Suprapubic skin (tissue), 4 donors: ENCODE measurements at places on chromosomes 1 and 21. TPM values are rescaled to one million over a fixed set of nuclear protein-coding genes. Genes with fewer than 3 reads are reported as not detected.
A peak's percentile ranks its signal among the peaks of the same experiment; 100 is the strongest.

S100A10 gene
- 165 TPM for total RNA-seq

RNU1-2 gene
- total RNA-seq: under 0.01 TPM

PLA2G2F gene
- total RNA-seq: 11.9 TPM

G0S2 gene
- total RNA-seq: 15.9 TPM

SHE gene
- 4.2 TPM for total RNA-seq

GJA8 gene
- total RNA-seq: not detected

GNG4 gene
- not detected for total RNA-seq

ARHGAP30 gene
- 15.4 TPM for total RNA-seq

BATF3 gene
- not detected for total RNA-seq

TACSTD2 gene
- 724 TPM for total RNA-seq

LBR gene
- total RNA-seq: 57.2 TPM

GJA9 gene
- not detected for total RNA-seq

FCRL5 gene
- total RNA-seq: not detected

GPR161 gene
- total RNA-seq: 7.6 TPM

- no peak for DNase-seq
- H3K4me3 ChIP-seq: no peak overlapping the region
- H3K4me1 ChIP-seq: no peaks in the 10 kb centered on the region
- H3K36me3 ChIP-seq: no peaks in the 10 kb centered on the region
Observed at GRCh38 chr1:72678683-72679082, 396.3 kb upstream of the NEGR1 start.

GRCh38 chr21:44751799-44752636 lies 40.6 kb upstream of the TSPEAR start:
- H3K27me3 ChIP-seq: peaks cover 31% of the 10 kb centered on the region
- H3K36me3 ChIP-seq: no peaks in the 10 kb centered on the region
- peaks cover 27% of the 10 kb centered on the region for H3K4me1 ChIP-seq
- H3K27ac ChIP-seq: no peak overlapping the region

- DNase-seq: no peak
- H3K36me3 ChIP-seq: no peaks in the 10 kb centered on the region
- no peak overlapping the region for H3K27ac ChIP-seq
- peaks cover 27% of the 10 kb centered on the region for H3K27me3 ChIP-seq
- no peak overlapping the region for H3K4me3 ChIP-seq
- no peaks in the 10 kb centered on the region for H3K4me1 ChIP-seq
Observed at GRCh38 chr1:165134431-165134830, 222.1 kb downstream of the LMX1A start.

DNA sequence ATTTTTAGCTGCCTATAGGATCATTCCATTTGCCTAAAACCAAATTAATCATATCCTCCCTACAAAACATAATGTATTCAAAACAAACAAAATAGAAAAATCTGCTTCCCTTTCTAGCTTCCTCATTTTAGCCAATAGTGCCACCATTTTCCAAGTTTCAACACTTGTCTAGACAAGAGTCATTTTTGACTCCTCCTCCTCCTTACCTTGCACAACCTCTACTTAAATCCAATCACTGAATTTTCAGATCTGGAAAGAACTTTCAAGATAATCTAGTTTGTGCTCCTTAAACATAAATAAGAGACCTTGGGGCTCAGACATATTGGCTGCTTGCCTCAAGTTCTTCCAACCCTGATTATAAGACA lies 7.4 kb downstream of the STX6 start:
- H3K27ac ChIP-seq: no peak overlapping the region
- no peaks in the 10 kb centered on the region for H3K27me3 ChIP-seq
- DNase-seq: no peak
- peaks cover 56% of the 10 kb centered on the region for H3K4me1 ChIP-seq
- no peaks in the 10 kb centered on the region for H3K36me3 ChIP-seq

- no peak overlapping the region for H3K4me3 ChIP-seq
- H3K27me3 ChIP-seq: no peaks in the 10 kb centered on the region
- no peak for DNase-seq
- H3K27ac ChIP-seq: no peak overlapping the region
- H3K36me3 ChIP-seq: peaks cover 14% of the 10 kb centered on the region
- H3K4me1 ChIP-seq: peaks cover 5% of the 10 kb centered on the region
Observed at GRCh38 chr1:110393691-110394492, 3.1 kb upstream of the SLC16A4 start.

GRCh38 chr1:218164111-218164929 lies 120.8 kb upstream of the RRP15 start:
- peak overlapping the region; percentile 62 for H3K4me3 ChIP-seq
- H3K27ac ChIP-seq: peak overlapping the region; percentile 23
- H3K36me3 ChIP-seq: no peaks in the 10 kb centered on the region
- peaks cover 97% of the 10 kb centered on the region for H3K27me3 ChIP-seq

DNA sequence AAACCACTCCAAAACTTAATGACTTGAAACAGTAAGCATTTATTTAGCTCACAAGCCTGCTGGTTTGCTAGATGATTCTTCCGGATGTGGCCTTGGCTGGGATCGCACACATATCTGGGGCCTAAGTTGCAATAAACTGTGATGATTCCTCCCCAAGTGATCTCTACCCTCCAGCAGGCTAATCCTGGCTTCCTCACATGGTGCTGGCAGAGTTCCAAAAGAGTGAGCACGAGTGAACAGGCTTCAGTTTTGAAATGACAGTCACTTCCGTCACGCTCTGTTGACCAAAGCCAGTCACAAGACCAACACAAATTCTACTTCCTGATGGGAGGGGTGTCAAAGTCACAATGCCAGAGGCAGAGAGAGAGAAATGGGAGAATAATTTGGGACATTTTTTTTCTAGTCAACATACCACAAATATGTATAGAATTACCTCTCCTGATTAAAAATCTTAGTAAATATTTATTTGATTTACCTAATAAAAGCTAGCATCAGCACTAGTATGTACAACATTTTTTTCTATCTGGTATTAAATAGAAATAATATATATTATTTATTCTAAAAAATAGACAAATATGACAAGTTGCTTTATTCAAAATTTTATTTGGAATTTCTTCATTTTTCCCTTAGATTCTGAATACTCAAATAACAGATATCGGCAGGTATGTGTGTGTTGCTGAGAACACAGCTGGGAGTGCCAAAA lies 292.7 kb downstream of the TPR start:
- DNase-seq: peak; percentile 92
- H3K27ac ChIP-seq: peak overlapping the region; percentile 20
- H3K4me1 ChIP-seq: peaks cover 12% of the 10 kb centered on the region
- H3K4me3 ChIP-seq: no peak overlapping the region
- H3K27me3 ChIP-seq: no peaks in the 10 kb centered on the region

- H3K27ac ChIP-seq: no peak overlapping the region
- no peaks in the 10 kb centered on the region for H3K27me3 ChIP-seq
- H3K36me3 ChIP-seq: peaks cover 19% of the 10 kb centered on the region
Observed at GRCh38 chr1:6338695-6339094, 54.9 kb downstream of the ACOT7 start.

- DNase-seq: no peak
- H3K4me3 ChIP-seq: no peak overlapping the region
- peaks cover 84% of the 10 kb centered on the region for H3K27me3 ChIP-seq
- peaks cover 14% of the 10 kb centered on the region for H3K4me1 ChIP-seq
Observed at GRCh38 chr1:156425943-156426342, 56.9 kb downstream of the RHBG start.

- H3K36me3 ChIP-seq: no peaks in the 10 kb centered on the region
- DNase-seq: no peak
- H3K27ac ChIP-seq: no peak overlapping the region
- peaks cover 8% of the 10 kb centered on the region for H3K27me3 ChIP-seq
- no peaks in the 10 kb centered on the region for H3K4me1 ChIP-seq
Observed at GRCh38 chr1:218249338-218250140, 35.6 kb upstream of the RRP15 start.

DNA sequence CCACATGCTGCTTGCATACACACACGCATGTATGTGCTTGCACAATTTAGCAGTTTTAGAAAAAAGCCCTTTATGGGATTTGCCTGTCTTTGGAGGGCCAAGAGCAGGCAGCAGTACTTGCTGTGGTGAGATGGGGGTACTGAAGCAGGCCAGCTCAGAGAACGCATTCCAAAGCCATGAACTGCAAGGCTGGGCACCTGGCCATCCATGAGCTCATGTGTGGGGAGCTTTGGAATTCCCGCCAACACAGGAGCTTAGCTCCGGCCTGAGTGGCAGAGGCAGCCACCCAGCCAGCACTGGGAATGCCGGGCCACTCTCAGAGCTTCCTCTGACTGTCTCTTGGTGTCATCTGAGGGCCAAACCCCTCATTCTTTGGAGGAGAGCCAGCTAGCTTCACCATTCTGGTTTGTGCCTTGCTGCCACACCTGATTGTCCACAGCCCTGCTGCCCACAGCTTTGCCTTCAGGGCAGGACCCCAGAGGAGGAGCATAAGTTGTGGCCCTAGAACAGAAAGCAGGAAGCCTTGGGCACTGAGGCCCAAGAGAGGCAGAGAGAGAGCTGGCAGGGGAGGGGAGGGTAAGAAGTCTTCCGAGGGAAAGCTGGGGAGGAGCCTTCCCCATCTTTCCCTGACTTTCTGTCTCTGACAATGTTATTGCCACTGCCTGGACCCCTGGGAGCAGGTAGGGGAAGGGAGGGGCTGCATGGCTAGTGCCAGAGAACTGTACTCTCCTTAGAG lies 92.1 kb upstream of the POU3F1 start:
- no peaks in the 10 kb centered on the region for H3K36me3 ChIP-seq
- DNase-seq: no peak
- H3K27ac ChIP-seq: peak overlapping the region; percentile 15
- peaks cover 76% of the 10 kb centered on the region for H3K27me3 ChIP-seq

DNA sequence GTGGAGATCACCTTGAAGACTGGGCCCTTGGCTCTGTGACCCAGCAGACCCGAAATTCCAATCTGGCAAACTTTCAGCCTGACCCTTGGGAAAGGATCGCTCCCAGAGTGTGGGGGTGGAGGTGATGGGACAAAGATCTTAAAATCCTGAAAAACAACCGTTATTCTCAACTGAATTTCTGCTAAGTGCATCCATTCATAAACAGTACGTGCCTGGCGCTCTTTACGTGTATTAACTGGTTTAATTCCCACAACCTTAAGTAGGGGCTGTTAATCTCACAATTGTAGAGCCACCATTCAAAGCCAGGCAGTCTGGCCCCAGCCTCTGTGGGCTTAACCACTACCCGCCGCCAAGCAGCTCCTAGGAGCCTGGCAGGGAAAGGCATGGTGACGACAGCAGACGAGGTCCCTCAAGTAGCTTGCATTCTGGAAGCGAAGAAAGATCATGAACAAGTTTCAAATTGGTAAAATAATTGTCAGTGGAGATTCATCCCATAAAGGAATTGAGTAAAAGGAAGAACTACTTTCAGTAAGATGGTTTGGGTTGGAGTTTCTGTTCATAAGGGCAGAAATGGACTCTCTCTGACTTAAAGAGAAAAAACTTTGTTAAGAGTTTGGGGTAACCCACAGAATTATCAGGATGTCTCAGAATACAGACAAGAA lies 11.4 kb upstream of the RGS16 start:
- H3K27me3 ChIP-seq: no peaks in the 10 kb centered on the region
- peaks cover 30% of the 10 kb centered on the region for H3K4me1 ChIP-seq
- peak overlapping the region; percentile 51 for H3K4me3 ChIP-seq
- H3K27ac ChIP-seq: peak overlapping the region; percentile 91

DNA sequence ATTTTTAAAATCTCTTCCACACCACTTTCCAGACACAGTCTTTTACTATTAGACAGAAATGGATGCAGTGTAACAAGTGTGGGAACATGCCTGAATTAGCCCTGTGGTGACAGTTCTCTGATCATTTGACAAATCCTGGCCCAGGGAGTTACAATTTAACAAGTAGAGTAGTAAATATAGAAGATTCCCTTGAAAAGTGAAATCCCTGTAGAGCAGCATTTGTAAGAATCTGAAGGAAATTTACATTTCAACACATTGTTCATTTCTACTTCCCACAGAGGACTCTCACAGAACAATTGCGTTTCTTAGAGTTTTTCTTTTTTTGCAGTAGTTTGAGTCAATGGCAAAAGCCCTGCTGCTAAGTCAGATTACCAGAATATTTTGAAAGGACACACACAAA lies 458.3 kb upstream of the BRINP3 start:
- H3K27ac ChIP-seq: no peak overlapping the region
- no peaks in the 10 kb centered on the region for H3K36me3 ChIP-seq
- H3K4me1 ChIP-seq: no peaks in the 10 kb centered on the region
- H3K27me3 ChIP-seq: no peaks in the 10 kb centered on the region
- no peak for DNase-seq
- no peak overlapping the region for H3K4me3 ChIP-seq

DNA sequence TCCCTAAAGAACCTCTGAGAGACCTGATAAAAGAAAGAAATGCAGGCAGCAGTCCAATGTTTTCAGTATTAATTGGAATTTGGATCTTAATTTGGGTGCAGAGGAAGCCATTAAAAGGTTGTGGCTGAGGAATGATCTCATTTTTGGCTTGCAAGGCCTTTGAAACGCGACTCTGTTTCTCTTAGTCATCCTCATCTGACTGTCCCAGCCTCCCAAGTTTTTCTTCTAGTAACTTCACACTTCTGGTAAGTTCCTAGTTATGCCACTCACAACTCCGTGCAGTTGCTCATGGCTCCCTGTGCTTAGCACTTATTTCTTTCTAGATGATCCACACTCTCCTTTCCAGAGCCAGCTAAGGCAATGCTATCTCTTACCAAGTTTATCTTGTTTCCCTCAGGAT lies 147.4 kb upstream of the USP24 start:
- peaks cover 25% of the 10 kb centered on the region for H3K4me1 ChIP-seq
- H3K4me3 ChIP-seq: no peak overlapping the region
- no peak for DNase-seq
- H3K36me3 ChIP-seq: no peaks in the 10 kb centered on the region
- peak overlapping the region; percentile 62 for H3K27ac ChIP-seq

DNA sequence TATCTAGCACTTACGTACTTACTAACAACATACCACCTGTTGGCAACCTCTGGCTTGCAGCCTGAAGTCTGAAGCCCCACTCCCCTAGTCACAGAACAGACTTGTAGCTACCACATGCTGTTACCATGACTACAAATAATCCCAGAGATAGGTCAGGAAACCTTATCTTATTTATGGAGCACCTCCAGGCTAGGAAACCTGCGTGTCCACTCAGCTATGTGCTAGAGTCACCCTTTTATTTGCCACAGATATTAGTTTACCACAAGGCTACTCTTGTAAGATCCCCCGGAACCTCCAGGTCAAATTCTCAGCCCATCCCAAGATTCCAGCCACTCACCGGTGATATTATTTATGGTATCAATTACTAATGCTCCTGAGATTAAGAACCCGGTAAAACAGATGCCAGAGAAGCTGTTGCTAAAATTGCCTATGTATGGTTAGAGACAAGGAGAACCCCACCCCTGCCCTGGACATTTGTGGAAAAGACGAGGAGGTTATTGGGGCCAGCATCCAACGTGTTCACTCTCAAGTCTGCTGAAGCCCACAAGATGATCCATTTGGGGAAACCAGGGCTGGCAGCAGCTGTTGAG lies 116.5 kb downstream of the TBX15 start:
- no peaks in the 10 kb centered on the region for H3K27me3 ChIP-seq
- H3K4me3 ChIP-seq: no peak overlapping the region
- H3K36me3 ChIP-seq: no peaks in the 10 kb centered on the region
- no peak overlapping the region for H3K27ac ChIP-seq
- no peak for DNase-seq
- H3K4me1 ChIP-seq: no peaks in the 10 kb centered on the region

- no peak overlapping the region for H3K27ac ChIP-seq
- H3K36me3 ChIP-seq: no peaks in the 10 kb centered on the region
Observed at GRCh38 chr1:168767894-168768584, 39.0 kb upstream of the DPT start.

GRCh38 chr21:25564349-25564948 lies 42.8 kb downstream of the MRPL39 start:
- no peak overlapping the region for H3K4me3 ChIP-seq
- H3K4me1 ChIP-seq: peaks cover 16% of the 10 kb centered on the region
- no peaks in the 10 kb centered on the region for H3K36me3 ChIP-seq
- no peak for DNase-seq
